Osteoblast (primary cell): ENCODE measurements at places on chromosomes 13 and 19. TPM values are rescaled to one million over a fixed set of nuclear protein-coding genes. Genes with fewer than 3 reads are reported as not detected.

The CALR3 gene
- total RNA-seq = not detected in 2 replicates

DNA sequence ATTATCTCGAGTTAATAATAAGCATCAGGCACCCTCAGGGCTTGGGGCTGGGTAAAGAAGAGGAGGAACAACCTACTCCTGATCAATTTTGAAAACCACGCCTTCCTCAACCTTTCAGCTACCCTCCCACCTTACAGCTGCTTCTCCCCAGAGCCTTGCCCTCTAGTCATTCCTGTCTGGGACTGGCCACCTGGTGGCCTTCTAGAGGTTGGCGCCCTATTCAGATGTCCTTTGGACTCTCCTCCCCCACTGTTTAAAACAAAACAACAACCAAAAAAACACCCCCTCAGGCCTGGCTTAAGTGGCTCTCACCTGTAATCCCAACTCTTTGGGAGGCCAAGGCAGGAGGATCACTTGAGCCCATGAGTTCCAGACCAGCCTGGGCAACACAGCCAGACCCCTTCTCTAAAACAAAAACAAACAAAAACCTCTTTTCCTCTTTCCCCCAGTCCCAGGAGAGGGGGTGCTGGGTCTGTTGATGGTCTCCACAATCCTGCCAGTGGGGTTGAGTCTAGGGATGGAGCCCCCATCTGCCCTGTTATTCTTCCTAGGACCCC lies 62.3 kb downstream of the CCDC70 start:
- DNase-seq = no peak

DNA sequence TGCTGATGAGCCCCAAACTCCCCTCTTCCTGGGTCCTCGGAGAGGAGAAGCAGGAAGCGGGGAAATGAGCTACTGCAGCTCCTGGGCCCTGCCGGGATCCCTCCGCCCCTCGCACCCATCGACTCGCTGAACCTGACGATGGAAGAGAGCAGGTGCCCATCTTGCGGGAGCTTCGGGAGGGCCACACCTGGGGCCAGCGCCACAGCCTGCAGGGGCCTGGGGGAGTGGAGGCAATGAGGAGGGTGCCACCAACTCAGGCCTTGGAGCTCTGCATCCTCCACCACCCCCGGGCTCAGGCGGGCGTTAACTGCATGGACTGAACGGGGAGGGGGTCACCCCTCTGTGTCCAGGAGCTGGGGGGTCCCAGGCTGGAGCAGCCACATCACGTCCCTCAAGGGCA lies 8.3 kb downstream of the TCF3 start:
- no peak for DNase-seq

The FREM2 gene
- total RNA-seq = not detected in 2 replicates

The ZNF582 gene
- total RNA-seq = 2.2 and 3.2 TPM in 2 replicates

The FFAR2 gene
- total RNA-seq = not detected in 2 replicates

The FGF22 gene
- not detected in 2 replicates for total RNA-seq

GRCh38 chr19:6736169-6736916 lies 1.0 kb downstream of the GPR108 start:
- DNase-seq = peak; percentile 100

DNA sequence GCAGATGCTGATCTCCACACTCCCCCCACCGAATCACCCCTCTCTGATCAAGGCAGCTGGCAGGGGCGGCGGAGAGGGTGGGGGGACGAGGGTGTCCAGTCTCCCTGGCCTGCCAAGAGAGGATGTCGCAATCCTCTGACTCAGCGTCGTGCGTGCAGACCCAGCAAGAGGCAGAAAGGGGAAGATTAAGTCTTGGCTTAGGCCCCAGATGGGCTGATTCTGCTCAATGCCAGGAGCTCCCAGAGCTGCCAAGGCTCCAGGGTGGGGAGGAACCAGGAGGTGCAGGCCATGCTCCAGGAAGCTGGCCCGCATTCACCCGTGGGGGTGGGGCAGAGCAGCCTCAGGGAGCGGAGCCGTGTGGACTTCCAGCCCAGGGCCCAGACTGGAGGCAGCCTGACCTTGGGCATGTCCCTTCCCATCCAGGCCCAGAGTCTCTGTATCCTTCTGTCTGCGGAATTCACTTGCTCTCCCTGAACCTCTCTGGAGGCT lies 6.6 kb upstream of the BCL3 start:
- peak; percentile 98 for DNase-seq

DNA sequence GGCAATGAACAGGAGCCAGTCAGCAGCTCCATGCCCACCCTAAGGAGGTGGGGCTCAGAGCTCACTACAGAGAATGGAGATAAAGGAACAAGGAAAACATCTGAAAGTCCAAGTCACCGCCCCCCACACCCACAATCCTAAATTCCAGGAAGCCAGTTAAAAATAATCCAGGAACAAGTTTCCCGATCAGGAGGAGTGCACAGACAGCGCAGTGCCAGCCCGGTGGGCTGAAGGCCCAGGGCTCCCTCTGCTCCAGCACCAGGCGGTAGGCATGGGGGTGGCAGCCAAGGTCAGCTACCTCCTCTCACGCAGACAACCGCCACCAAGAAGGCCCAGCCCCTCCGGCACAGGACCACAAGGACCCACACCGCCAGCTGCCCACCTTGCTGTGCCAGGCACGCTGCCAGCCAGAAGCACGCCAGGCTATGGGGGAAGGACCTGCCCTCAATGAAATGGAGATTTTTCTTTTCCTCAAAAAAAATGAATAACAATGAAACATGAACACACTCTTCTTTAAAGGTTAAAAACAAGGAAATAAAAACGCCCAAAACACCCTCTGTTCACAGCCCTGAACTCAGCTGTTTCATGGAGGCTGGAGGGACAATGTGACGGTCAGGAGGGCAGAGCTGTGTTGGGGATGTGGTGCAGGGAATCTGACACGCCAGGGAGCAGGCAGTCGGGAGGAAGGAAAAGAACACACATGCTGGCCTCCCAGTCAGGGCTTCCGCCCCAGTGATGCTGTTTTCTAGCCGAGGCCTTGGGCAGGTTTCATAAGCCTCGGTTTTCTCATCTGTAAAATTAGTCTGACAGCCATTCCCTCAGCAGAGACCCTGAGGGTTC lies 11.0 kb downstream of the STK24 start:
- DNase-seq = peak; percentile 45

The LRG1 gene
- total RNA-seq = not detected in 2 replicates
